ENCODE measurements at places on chromosomes 6 and 20. TPM values are rescaled to one million over a fixed set of nuclear protein-coding genes. Genes with fewer than 3 reads are reported as not detected.
A peak's percentile ranks its signal among the peaks of the same experiment; 100 is the strongest.

GRCh38 chr6:42350911-42351310 lies 100.8 kb downstream of the TRERF1 start:
- no peaks in the 10 kb centered on the region for H3K4me1 ChIP-seq
- H3K36me3 ChIP-seq, result no peaks in the 10 kb centered on the region
- DNase-seq, result peak; percentile 46
- no peak overlapping the region for H3K27ac ChIP-seq
- H3K4me3 ChIP-seq, result no peak overlapping the region
- H3K27me3 ChIP-seq, result no peaks in the 10 kb centered on the region

SYCP2 gene
- 2.4 TPM for total RNA-seq

DNA sequence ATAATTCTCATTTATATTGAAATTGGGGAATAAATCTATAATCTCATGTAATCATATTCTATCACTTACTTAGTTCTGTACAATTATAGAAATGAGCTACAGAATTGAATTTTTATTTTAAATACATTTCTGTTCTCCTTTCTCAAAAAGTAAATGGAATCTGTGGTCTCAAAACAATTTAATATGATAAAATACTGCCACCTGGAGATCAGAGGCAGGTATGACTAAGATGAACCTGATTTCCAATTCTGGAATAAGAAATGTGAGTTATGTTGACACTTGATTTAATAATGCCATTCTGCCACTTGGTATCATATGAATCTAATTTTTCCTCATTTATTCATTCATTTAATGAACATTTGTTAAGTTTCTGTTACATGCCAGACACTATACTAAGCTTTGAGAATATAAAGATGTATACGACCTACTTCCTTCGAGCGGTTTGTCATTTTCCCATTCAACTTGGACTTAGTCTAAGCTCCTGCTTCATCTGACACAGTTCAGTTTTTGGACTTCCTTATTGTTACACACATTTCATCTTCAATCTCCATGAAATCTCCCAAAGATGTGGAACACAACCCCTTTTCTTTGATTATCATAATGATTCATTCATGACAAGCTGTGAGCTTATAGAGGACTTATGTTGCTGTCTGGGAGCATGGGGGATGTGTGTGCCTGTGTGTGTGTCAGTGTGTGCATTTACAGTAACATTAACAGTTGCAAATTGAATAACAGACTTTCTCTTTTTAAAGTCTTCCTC lies 7.5 kb upstream of the CCDC28A start:
- H3K27me3 ChIP-seq, result no peaks in the 10 kb centered on the region
- H3K27ac ChIP-seq, result no peak overlapping the region
- H3K36me3 ChIP-seq, result no peaks in the 10 kb centered on the region
- no peak overlapping the region for H3K4me3 ChIP-seq

DNA sequence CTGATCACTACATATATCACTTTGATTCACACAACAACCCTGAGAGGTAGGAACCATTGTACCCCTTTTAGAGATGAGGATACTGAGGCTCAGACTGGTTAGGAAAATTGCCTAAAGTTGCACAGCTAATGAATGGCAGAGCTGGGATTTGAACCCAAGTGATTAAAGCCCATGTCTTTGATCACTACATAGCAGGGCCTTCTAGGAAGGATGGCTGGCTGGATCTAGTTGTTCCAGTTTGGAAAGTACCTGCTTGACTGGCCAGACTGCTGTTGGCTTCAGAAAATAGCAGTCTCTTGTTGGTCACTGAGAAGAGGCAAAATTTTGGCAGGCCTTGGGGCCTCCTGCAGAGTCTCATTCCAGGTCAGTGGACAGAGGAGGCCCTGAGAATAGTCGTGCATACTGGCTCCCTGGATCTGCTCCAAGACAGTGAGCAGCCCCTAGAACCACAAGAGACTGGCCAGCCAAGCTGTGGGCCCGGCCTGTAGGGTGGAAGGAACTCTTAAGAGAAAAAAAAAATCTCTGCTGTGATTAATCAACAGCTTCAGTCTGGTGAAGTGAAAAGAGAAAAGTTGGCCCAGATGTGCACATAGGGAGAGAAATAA lies 17.5 kb downstream of the PPARD start:
- peaks cover 4% of the 10 kb centered on the region for H3K36me3 ChIP-seq
- H3K4me3 ChIP-seq, result no peak overlapping the region
- peaks cover 37% of the 10 kb centered on the region for H3K4me1 ChIP-seq
- peak overlapping the region; percentile 45 for H3K27ac ChIP-seq
- no peak for DNase-seq
- no peaks in the 10 kb centered on the region for H3K27me3 ChIP-seq

UBD gene
- total RNA-seq, result 0.50 TPM

DNA sequence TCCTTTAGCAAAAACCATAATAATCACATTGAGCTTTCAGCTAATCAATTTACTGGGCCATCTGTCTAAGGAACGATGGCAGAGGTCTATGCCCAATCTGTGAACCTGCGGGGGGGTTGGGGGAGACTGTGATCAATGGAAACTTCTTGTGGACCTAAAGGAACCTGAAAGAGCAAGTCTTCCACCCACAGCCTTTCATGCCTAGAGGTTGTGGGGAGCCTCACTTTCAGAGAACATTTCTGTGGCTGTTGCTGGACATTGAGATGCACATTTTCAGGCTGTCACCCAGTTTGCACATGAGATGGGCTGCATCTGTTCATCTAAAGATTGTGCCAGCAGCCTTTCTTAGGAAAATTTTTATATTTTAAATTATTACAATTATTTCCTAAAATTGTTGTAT lies 310.0 kb upstream of the SPTLC3 start:
- no peak overlapping the region for H3K27ac ChIP-seq
- no peak overlapping the region for H3K4me3 ChIP-seq
- no peaks in the 10 kb centered on the region for H3K36me3 ChIP-seq
- no peaks in the 10 kb centered on the region for H3K27me3 ChIP-seq

DNA sequence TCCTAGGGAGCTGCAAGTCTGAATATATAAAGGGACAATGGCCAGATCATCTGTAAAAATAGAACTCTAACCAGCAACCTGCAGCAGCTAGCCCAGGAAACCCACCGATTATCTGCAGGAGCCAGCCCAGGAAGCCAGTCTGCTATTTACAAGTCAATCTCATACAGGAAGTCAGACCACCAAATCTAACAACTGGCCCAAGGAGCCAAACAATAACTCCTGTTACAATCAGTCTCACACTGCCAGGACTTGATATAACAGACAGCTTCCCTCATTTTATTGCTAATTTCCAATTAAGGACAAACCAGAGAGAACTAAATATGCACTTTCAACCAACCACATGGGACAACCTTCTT lies 14.4 kb upstream of the RIN2 start:
- no peak overlapping the region for H3K27ac ChIP-seq
- no peaks in the 10 kb centered on the region for H3K36me3 ChIP-seq

RHAG gene
- 11.0 TPM for total RNA-seq

DNA sequence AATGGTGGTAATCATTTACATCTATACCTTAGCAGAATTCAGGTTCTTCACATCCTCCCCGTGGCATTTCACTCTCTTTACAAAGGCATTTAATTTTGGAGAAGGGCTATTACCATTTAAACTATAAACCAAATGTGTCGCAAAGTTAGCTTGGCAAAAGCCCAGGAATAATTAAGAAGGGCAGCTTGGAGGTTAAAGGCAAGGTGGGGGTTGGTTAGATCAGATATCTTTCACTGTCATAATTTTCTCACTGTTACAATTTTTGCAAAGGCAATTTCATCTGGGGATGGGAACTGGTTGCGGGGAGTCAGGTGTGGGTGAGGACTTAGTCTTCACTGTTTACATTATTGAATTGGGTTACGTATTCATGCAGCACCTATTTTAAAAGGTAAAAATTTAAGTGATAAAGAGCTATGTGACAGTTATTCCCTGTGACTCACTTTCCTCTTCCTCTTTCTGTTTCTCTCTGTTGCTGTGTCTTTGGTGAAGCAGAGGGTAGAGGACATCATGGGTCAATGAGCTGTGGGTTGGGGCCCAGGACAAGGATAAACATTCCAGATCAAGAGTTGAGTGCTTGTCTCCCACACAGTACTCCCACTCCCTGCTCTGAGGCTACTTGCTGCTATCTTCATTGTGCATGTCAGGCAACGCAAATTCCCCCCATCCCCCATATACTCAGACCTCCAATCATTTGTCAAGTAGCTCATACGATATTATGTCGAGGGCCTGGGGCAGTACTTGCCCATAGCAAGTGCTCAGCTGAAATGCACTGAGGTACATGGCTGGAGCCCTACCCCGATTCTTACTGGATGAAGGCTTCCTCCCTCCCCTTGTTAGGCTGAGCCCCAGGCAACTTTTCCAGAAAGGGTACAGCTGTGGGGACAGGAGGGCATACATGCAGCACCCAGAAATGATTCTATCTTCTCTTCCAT lies 223.1 kb upstream of the MYLIP start:
- H3K36me3 ChIP-seq, result no peaks in the 10 kb centered on the region
- DNase-seq, result no peak

HCK gene
- total RNA-seq, result 12.4 TPM

- no peaks in the 10 kb centered on the region for H3K4me1 ChIP-seq
- no peak overlapping the region for H3K4me3 ChIP-seq
- DNase-seq, result no peak
- peaks cover 4% of the 10 kb centered on the region for H3K36me3 ChIP-seq
These were observed 46.7 kb downstream of the RNGTT start for GRCh38 chr6:88916615-88917208.

- peaks cover 41% of the 10 kb centered on the region for H3K36me3 ChIP-seq
- no peak for DNase-seq
These were observed 5.6 kb downstream of the CST3 start for GRCh38 chr20:23631981-23632710.

OXT gene
- total RNA-seq, result 0.33 TPM

DNA sequence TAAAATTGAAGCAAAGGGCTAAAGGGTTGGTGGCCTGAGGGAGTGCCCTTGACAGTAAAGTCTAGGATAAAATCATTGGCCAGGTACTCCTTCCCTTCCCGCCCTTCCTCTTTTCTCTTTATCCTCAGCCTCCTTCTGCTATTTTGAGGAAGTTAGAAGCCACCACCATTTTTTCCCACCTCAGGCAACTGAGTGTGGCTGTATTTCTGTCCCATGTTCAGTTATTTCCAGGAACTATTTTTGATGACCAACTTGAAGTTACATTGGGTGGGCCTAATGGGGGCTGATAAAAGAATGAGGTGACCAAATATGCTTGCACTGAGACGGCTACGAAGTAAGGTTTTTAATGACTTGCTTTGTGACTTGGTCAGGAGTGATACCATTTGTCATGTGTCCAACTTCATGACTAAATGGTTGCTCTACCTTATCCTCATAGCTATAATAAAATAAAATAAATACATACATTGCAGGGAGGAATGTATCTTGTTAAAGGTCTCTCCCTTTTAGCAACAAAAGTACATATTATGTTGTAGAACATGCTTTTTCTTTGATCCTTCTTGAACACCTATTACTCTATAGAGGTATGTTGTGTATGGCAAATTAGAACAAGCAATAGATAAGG lies 12.0 kb downstream of the PTPN1 start:
- no peaks in the 10 kb centered on the region for H3K36me3 ChIP-seq
- no peak overlapping the region for H3K27ac ChIP-seq
- no peaks in the 10 kb centered on the region for H3K4me1 ChIP-seq
- H3K4me3 ChIP-seq, result no peak overlapping the region

- H3K4me3 ChIP-seq, result peak overlapping the region; percentile 21
- H3K27me3 ChIP-seq, result peaks cover 6% of the 10 kb centered on the region
- no peak for DNase-seq
- peaks cover 9% of the 10 kb centered on the region for H3K4me1 ChIP-seq
- peak overlapping the region; percentile 47 for H3K27ac ChIP-seq
These were observed 1.2 kb upstream of the COL19A1 start for GRCh38 chr6:69865126-69865525.

- H3K4me3 ChIP-seq, result no peak overlapping the region
- DNase-seq, result no peak
- no peaks in the 10 kb centered on the region for H3K36me3 ChIP-seq
- H3K4me1 ChIP-seq, result peaks cover 3% of the 10 kb centered on the region
These were observed 131.3 kb upstream of the OGFRL1 start for GRCh38 chr6:71157345-71157744.

MYMX gene
- not detected for total RNA-seq

- H3K4me3 ChIP-seq, result no peak overlapping the region
- H3K27me3 ChIP-seq, result no peaks in the 10 kb centered on the region
- DNase-seq, result no peak
- no peaks in the 10 kb centered on the region for H3K4me1 ChIP-seq
- H3K36me3 ChIP-seq, result no peaks in the 10 kb centered on the region
These were observed 68.1 kb downstream of the ADGB start for GRCh38 chr6:146666909-146667308.

GRCh38 chr6:54515013-54515412 lies 206.8 kb downstream of the TINAG start:
- no peak for DNase-seq
- H3K4me1 ChIP-seq, result no peaks in the 10 kb centered on the region
- no peaks in the 10 kb centered on the region for H3K27me3 ChIP-seq
- H3K36me3 ChIP-seq, result no peaks in the 10 kb centered on the region
- H3K4me3 ChIP-seq, result no peak overlapping the region

- H3K4me3 ChIP-seq, result no peak overlapping the region
- no peak overlapping the region for H3K27ac ChIP-seq
- no peaks in the 10 kb centered on the region for H3K27me3 ChIP-seq
- no peaks in the 10 kb centered on the region for H3K4me1 ChIP-seq
- no peak for DNase-seq
These were observed 9.2 kb upstream of the L3MBTL3 start for GRCh38 chr6:130009146-130009545.

HSPA12B gene
- 14.8 TPM for total RNA-seq

GRCh38 chr6:24768361-24768760 lies 6.4 kb upstream of the GMNN start:
- H3K27ac ChIP-seq, result no peak overlapping the region
- no peaks in the 10 kb centered on the region for H3K36me3 ChIP-seq
- H3K27me3 ChIP-seq, result no peaks in the 10 kb centered on the region
- no peak overlapping the region for H3K4me3 ChIP-seq
- DNase-seq, result no peak

- no peaks in the 10 kb centered on the region for H3K4me1 ChIP-seq
- no peak for DNase-seq
- no peaks in the 10 kb centered on the region for H3K27me3 ChIP-seq
- H3K4me3 ChIP-seq, result no peak overlapping the region
These were observed 241.8 kb downstream of the BCKDHB start for GRCh38 chr6:80348263-80348662.

REM1 gene
- 0.69 TPM for total RNA-seq

DNA sequence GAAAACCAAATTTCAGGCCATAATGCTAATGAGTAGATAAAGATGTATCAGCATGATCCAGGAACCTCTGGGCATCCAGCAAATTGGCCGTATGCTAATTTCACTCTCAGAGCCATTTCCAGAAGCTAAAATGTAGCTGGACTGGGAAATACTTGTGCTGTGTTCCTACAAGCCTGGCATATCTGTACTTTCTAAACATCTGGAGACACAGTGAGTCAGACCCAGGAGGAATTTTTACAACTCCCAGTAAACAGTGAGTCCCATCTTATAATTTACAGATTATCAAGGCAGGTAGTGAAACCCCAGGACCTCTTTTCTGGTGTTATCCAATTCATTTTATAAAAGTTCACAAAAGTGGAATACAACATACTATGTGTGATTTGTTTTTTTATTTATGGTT lies 683.0 kb upstream of the ADGRB3 start:
- H3K36me3 ChIP-seq, result no peaks in the 10 kb centered on the region
- DNase-seq, result no peak
- H3K4me1 ChIP-seq, result no peaks in the 10 kb centered on the region
- no peaks in the 10 kb centered on the region for H3K27me3 ChIP-seq

TCP11 gene
- 2.0 TPM for total RNA-seq

- no peaks in the 10 kb centered on the region for H3K27me3 ChIP-seq
- DNase-seq, result peak; percentile 65
- no peak overlapping the region for H3K4me3 ChIP-seq
- no peak overlapping the region for H3K27ac ChIP-seq
- no peaks in the 10 kb centered on the region for H3K36me3 ChIP-seq
These were observed 32.5 kb downstream of the PNPLA1 start for GRCh38 chr6:36302227-36302976.
